CD8-positive, alpha-beta memory T cell (primary cell): ENCODE measurements at places on chromosomes 16 and 17.

GRCh38 chr16:58197314-58198012, 443 bp downstream of the CSNK2A2 start:
- H3K36me3 ChIP-seq = peaks cover 15% of the 10 kb centered on the region
- peak overlapping the region; percentile 48 for H3K27ac ChIP-seq
- DNase-seq = no peak
- peak overlapping the region; percentile 61 for H3K4me3 ChIP-seq
- no peaks in the 10 kb centered on the region for H3K27me3 ChIP-seq

DNA sequence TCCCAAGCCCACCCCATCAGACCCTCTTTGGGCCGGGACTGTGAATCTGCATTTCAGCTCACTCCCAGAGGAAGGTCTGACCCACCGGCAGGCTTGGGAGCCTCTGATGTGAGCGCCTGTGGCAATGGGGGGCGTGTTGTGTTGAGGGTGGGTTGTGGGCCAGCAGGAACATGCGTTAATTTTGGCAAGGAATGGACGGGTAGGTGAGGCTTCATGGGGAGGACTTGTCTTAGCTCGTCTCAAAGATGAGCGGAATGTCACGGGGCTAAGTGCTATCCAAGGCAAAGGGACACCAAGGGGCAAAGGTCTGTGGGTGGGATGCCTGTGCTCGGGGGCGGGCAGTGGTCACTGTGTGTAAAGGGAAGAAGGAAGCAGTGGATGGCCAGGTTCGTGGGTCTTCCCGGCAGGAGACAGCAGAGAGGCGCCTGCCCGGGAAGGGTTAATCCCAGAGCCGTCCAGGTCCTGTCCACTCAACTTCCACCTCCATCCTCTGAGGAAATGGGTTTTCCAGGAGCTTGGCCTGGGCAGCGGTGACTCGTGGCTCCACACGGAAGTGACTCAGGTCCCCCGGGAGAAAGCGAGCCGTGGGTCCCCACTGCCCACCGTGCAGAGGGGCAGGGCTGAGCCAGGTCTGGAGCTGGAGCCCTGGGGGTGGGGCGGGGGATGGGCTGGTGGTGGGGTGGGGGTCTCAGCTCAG, 17.4 kb downstream of the ADGRG1 start:
- H3K27ac ChIP-seq = no peak overlapping the region
- H3K4me1 ChIP-seq = peaks cover 20% of the 10 kb centered on the region
- no peak for DNase-seq
- H3K36me3 ChIP-seq = no peaks in the 10 kb centered on the region

DNA sequence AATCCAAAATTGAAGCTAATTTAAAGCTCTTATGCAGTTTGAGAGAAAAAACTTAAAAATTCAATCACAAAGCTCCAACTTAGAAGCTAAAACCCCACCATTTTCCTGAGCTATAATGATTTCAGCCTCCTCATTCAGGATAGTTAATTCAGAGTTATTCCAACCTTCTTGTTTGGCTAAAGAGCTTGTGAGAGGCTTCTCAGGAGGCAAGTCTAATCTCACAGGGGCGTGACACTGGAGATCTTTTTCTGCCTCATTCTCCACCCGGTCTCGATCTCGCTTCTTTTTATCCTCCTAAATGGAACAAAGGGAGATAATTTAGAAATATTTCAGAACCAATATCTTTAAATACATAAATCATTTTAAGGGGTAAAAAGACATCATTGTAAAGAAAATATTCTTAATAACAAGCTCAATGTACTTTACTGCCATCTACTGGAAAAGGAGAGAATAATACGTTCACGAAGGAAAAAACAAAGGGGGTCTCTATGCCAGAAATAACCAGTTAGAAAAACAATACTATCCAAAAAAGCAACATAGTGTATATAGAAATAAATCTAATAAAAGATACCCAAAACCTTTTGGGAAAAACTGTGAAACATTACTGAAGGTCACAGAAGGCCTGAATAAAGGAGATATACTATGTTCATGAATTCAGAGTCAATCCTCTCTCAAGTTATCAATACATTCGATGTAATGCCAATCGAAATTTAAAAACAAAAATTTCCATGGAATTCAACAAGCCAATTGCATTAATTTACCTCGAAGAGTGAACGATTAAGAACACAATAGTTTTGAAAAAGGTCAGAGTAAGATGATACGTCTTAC, 13.9 kb downstream of the BRD7 start:
- H3K4me1 ChIP-seq = peaks cover 15% of the 10 kb centered on the region
- H3K4me3 ChIP-seq = no peak overlapping the region
- DNase-seq = peak; percentile 35

GRCh38 chr17:59892251-59892923, 356 bp downstream of the TUBD1 start:
- no peaks in the 10 kb centered on the region for H3K36me3 ChIP-seq
- peaks cover 24% of the 10 kb centered on the region for H3K4me1 ChIP-seq
- H3K27ac ChIP-seq = peak overlapping the region; percentile 90

GRCh38 chr17:49729069-49729468, 21.3 kb upstream of the SLC35B1 start:
- DNase-seq = no peak
- H3K4me3 ChIP-seq = no peak overlapping the region
- H3K27me3 ChIP-seq = no peaks in the 10 kb centered on the region

- H3K4me3 ChIP-seq = no peak overlapping the region
- peaks cover 9% of the 10 kb centered on the region for H3K4me1 ChIP-seq
- H3K27ac ChIP-seq = no peak overlapping the region
- peaks cover 42% of the 10 kb centered on the region for H3K27me3 ChIP-seq
- no peak for DNase-seq
These were observed 326 bp downstream of the SRCIN1 start for GRCh38 chr17:38605411-38605840.

GRCh38 chr17:32142857-32143526, 690 bp downstream of the RHOT1 start:
- peak; percentile 16 for DNase-seq
- H3K27ac ChIP-seq = peak overlapping the region; percentile 72
- H3K27me3 ChIP-seq = no peaks in the 10 kb centered on the region
- no peaks in the 10 kb centered on the region for H3K36me3 ChIP-seq

DNA sequence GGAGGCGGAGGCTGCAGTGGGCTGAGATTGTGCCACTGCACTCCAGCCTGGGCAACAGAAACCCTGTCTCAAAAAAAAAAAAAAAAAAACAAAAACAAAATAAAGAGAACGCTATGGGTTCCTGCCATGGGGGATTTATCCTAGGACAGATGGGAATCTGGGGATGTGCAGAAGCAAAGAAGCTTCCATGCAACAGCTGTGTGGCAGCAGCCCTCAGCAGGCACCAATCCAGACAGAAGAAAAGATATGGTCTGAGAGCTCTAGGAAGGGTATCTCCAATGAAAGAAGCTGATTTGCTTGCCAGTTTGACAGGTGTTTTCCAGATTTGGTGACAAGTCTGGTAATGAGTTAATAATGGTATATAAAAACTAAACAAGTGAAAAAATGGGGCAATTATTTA, 11.6 kb downstream of the MYO19 start:
- H3K36me3 ChIP-seq = peaks cover 9% of the 10 kb centered on the region
- H3K27ac ChIP-seq = no peak overlapping the region
- H3K4me1 ChIP-seq = no peaks in the 10 kb centered on the region
- H3K27me3 ChIP-seq = no peaks in the 10 kb centered on the region
- no peak for DNase-seq

- no peaks in the 10 kb centered on the region for H3K27me3 ChIP-seq
- H3K4me3 ChIP-seq = peak overlapping the region; percentile 71
- H3K27ac ChIP-seq = no peak overlapping the region
- no peaks in the 10 kb centered on the region for H3K36me3 ChIP-seq
- no peak for DNase-seq
These were observed 127.8 kb downstream of the HS3ST3B1 start for GRCh38 chr17:14428648-14429029.

DNA sequence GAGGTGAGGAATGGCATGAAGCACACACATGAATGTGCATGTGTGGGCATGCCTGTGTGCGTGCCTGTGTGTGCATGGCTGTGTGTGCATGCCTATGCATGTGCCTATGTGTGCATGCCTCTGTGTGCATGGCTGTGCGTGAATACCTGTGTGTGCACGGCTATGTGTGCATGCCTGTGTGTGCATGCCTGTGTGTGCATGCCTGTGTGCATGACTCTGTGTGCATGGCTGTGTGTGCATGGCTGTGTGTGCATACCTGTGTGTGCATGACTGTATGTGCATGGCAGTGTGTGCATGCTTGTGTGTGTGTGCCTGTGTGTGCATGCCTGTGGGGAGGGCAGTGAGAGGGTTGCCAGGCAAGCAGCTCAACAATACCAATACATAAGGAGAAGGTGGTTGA, 276.5 kb upstream of the ERCC4 start:
- no peaks in the 10 kb centered on the region for H3K4me1 ChIP-seq
- H3K27ac ChIP-seq = no peak overlapping the region
- H3K36me3 ChIP-seq = no peaks in the 10 kb centered on the region
- no peak for DNase-seq
- H3K27me3 ChIP-seq = no peaks in the 10 kb centered on the region

GRCh38 chr16:3725276-3725675, 8.0 kb upstream of the TRAP1 start:
- no peak overlapping the region for H3K27ac ChIP-seq
- peaks cover 11% of the 10 kb centered on the region for H3K36me3 ChIP-seq
- H3K4me3 ChIP-seq = no peak overlapping the region
- no peaks in the 10 kb centered on the region for H3K4me1 ChIP-seq
- no peak for DNase-seq

- DNase-seq = no peak
- H3K4me3 ChIP-seq = no peak overlapping the region
- H3K4me1 ChIP-seq = no peaks in the 10 kb centered on the region
These were observed 87.9 kb downstream of the TMEM114 start for GRCh38 chr16:8502446-8502845.

GRCh38 chr17:66963521-66963908, 992 bp upstream of the CACNG4 start:
- no peaks in the 10 kb centered on the region for H3K36me3 ChIP-seq
- H3K27me3 ChIP-seq = peaks cover 16% of the 10 kb centered on the region
- no peaks in the 10 kb centered on the region for H3K4me1 ChIP-seq
- no peak overlapping the region for H3K27ac ChIP-seq
- no peak overlapping the region for H3K4me3 ChIP-seq
- no peak for DNase-seq

- no peak for DNase-seq
- no peaks in the 10 kb centered on the region for H3K36me3 ChIP-seq
- no peak overlapping the region for H3K27ac ChIP-seq
- no peaks in the 10 kb centered on the region for H3K27me3 ChIP-seq
These were observed 2.8 kb upstream of the PMFBP1 start for GRCh38 chr16:72174726-72175125.

GRCh38 chr16:12245921-12246720, 269.6 kb downstream of the SNX29 start:
- no peaks in the 10 kb centered on the region for H3K36me3 ChIP-seq
- H3K27me3 ChIP-seq = no peaks in the 10 kb centered on the region
- H3K4me1 ChIP-seq = no peaks in the 10 kb centered on the region
- H3K27ac ChIP-seq = no peak overlapping the region
- DNase-seq = no peak
- no peak overlapping the region for H3K4me3 ChIP-seq

- H3K4me1 ChIP-seq = no peaks in the 10 kb centered on the region
- no peaks in the 10 kb centered on the region for H3K36me3 ChIP-seq
- DNase-seq = no peak
These were observed 47.9 kb upstream of the HLF start for GRCh38 chr17:55216888-55217287.

GRCh38 chr16:24174957-24175356, 81.2 kb upstream of the CACNG3 start:
- H3K4me1 ChIP-seq = no peaks in the 10 kb centered on the region
- no peak for DNase-seq
- H3K36me3 ChIP-seq = peaks cover 41% of the 10 kb centered on the region
- no peak overlapping the region for H3K27ac ChIP-seq

- H3K36me3 ChIP-seq = no peaks in the 10 kb centered on the region
- no peak for DNase-seq
These were observed 195.3 kb upstream of the RPL38 start for GRCh38 chr17:74008196-74008595.

GRCh38 chr16:74107795-74108610, 188.6 kb upstream of the PSMD7 start:
- no peaks in the 10 kb centered on the region for H3K4me1 ChIP-seq
- no peaks in the 10 kb centered on the region for H3K36me3 ChIP-seq
- no peak overlapping the region for H3K4me3 ChIP-seq
- no peak for DNase-seq
- no peak overlapping the region for H3K27ac ChIP-seq

DNA sequence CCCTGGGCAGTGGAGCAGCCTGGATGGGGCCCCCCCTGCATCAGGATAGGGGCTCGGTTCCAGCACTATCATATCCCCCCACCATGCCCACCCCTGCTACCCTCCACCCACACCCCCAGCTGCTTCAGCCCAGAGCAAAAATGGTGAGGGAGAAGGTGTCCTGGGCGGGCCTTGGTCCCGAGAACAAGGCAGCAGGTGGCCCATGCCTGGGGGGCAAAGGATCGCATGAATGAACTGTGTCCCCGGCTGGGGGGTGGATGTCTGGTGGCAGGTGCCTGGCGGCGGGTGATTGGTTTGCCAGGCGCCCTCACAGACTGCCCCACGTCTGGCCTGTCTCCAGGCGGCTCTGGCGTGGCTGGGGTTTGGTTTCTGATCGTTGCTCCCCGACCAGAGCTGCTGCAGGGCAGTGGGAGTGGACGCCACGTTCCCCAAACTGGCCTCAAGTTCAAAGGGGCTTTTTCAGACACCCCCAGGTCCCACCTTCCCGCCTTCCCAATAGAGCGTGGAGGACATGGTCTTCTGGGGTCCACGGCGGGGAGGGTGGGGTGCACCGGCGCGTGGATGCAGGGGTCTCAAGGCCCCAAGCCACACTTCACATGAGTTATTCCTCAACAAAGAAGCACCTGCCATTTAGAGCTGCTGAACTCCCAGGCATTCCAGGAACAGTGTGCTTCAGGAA, 12.6 kb downstream of the UTS2R start:
- no peaks in the 10 kb centered on the region for H3K4me1 ChIP-seq
- no peaks in the 10 kb centered on the region for H3K27me3 ChIP-seq
- no peak overlapping the region for H3K27ac ChIP-seq
- no peak overlapping the region for H3K4me3 ChIP-seq

GRCh38 chr16:77499373-77500285, 64.8 kb upstream of the ADAMTS18 start:
- H3K27ac ChIP-seq = no peak overlapping the region
- H3K27me3 ChIP-seq = no peaks in the 10 kb centered on the region
- H3K4me1 ChIP-seq = no peaks in the 10 kb centered on the region
- DNase-seq = no peak

- no peaks in the 10 kb centered on the region for H3K27me3 ChIP-seq
- H3K4me3 ChIP-seq = peak overlapping the region; percentile 17
- H3K36me3 ChIP-seq = no peaks in the 10 kb centered on the region
- peak overlapping the region; percentile 4 for H3K27ac ChIP-seq
These were observed 11.7 kb upstream of the SREBF1 start for GRCh38 chr17:17848311-17849082.

DNA sequence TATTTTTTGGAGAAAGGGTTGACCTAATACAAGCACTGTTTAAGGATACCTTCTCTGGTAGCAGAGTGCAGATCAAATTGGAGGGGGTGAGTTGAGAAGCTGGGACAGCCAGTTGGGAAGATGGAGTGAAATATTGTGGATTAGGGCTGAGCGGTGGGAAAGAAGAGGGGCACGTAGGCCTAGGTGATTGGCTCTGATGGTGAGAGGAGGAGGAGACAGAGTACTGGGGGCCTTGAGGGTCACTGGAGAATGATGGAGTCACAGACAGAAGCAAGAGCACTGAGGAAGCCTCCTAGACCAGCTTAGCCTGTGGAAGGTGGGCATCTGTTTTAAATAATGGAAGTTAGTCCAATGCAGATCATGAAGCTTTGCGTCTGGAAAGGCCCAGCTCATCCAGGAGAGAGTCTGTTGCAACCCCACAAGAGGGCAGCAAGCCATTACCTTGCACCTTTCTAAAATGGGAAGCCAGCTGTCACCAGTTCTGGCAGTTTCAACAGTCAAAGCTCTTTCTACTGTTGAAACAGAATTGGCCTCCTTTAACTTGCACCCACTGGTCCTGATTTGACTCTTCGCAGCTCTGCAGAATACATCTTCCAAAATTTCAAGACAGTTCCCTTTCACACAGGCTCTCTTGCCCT, 11.8 kb downstream of the SLC9A5 start:
- no peak overlapping the region for H3K4me3 ChIP-seq
- no peak overlapping the region for H3K27ac ChIP-seq
- no peaks in the 10 kb centered on the region for H3K4me1 ChIP-seq
- DNase-seq = no peak
